ENCODE measurements at places on chromosomes 4 and X.

DNA sequence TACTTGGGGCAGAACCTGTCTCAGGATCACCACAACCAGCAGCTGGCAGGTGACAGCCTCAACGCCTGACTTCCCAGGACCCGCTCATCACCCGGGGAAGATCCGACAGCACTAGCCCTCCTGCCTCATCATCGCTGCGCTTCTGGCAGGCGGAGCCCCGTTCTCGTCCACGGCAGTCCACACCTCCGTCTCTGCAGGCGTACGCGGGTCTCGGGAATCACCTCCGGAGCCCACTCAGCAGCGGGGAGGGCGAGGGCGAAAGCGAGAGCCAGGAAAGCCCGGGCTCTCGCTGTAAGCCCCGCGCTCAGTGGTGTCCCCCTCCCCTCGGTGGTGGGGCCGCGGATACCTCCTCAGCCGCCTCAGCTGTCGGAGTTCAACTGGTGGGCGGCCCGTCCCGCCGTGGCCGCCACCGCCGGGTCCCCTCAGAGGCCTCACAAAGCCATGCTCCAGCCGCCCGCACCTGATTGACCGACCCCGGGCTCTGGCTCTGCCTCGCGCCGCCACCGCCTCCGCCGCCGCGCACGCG lies 518 bp upstream of the CNKSR2 start:
- no peak for DNase-seq

- no peak for DNase-seq
These were observed 32.6 kb downstream of the HMX1 start for GRCh38 chr4:8838961-8839431.

- DNase-seq: no peak
These were observed 58.4 kb upstream of the CBR4 start for GRCh38 chr4:169068423-169068822.

DNA sequence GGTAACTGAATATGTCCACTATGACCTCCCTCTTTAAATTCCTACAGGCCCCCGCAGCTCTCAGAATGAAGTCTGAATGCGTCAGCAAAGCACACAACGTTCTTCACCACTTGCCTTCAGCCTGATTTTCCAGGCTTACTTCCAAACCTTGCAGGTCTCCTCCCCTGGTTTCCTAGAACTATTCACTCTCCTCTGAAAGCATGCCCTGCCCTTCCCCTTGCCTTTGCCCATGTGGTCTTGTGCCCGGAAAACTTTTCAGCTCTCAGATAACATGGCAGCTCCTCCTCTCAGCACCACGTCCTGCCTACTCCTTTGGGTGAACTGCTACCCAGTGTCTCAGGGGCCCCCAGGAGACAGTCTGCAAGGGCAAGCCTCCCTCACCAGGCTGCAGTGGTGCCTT lies 268.5 kb upstream of the LDB2 start:
- DNase-seq: no peak

DNA sequence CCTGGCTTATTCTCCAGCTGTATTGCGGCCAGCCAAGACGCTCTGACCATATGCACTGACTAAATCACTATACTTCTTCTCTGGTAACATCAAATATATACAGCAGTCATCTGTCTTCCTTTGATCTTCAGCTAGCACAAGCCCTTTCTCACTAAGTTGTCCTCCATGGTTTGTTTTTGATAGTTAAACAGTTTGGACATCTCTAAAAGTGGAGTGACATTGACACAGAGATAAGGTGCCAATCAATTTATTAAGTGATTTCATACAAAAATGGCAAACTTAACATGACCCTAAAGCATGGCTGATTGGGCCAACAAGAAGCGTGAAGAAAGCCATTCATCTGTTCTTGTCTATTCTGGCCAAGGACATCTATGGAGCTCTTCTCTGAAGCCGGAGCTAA lies 334.9 kb downstream of the NKX6-1 start:
- DNase-seq: no peak

DNA sequence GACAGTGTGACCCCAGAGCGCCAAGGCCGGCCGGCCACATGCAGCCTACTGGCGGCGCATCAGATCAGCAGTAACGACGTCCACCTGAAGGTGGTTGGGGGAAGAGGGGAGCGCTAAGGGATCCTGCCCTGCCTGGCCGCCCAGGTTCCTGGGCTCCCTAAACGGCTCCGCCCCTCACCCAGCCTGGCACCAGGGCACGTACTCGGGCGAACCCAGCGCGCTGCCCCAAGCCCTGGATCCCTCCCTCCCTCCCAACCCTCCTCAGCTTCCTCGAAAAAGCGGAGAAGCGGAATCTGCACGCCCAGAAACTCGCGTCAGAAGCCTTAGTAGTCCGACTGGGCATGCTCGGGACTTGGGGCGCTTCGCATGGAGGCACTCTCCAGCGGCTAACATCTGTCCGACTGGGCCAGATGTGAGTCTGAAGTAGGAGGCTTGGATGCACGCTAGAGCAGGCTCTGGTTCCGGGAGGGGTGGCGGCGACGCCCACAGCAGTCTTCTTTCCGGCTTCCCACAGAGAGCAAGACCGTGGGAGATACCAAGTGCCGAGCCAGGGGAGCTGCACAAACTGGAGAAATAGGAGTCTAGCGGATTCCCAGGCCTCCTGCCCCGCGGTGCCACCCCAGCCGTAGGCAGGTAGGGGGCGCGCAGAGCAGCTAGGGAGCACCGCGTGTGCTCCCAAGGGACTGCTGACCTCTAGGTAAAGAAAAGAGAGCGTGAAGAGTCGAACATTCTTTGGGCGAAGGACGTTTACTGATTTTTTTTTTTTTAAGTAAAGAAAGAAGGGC lies 114.3 kb upstream of the TEX13C start:
- DNase-seq: peak; percentile 1

DNA sequence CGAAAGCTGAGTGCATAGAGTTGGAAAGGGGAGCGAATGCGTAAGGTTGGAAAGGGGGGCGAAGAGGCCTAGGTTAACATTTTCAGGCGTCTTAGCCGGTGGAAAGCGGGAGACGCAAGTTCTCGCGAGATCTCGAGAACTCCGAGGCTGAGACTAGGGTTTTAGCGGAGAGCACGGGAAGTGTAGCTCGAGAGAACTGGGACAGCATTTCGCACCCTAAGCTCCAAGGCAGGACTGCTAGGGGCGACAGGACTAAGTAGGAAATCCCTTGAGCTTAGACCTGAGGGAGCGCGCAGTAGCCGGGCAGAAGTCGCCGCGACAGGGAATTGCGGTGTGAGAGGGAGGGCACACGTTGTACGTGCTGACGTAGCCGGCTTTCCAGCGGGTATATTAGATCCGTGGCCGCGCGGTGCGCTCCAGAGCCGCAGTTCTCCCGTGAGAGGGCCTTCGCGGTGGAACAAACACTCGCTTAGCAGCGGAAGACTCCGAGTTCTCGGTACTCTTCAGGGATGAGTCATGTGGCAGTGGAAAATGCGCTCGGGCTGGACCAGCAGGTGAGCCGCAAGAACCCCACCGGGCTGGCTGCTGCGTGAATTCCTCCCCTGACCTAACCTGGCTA lies at the start of gene DDX3X:
DDX3X (plus strand) TSS at position 419 of the 619 bp plus-strand sequence; CDS start at position 510, 91 bp downstream.
- DNase-seq: peak; percentile 78

- peak; percentile 47 for DNase-seq
These were observed 832.4 kb downstream of the STIM2 start for GRCh38 chr4:27692868-27693634.

DNA sequence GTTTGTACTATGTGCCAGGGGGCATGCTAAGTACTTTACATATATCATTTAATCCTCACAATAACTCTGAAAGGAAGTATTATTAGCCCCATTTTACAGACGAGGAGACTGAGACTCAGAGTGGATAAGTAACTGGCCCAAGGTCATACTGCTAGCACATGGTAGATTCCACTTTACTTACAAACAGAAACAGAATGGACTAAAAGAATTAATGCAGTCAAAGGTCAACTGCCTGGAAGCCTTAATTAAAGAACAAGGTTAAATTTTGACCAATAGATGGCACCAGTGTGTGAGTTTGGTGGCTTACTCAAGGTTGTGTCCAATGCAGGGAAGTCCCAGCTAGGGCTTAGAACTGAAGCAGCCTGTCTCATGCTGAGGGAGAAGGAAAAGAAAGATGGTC lies 4.7 kb downstream of the RIPPLY1 start:
- DNase-seq: peak; percentile 63

GRCh38 chr4:8350841-8351461 lies 81.4 kb downstream of the HTRA3 start:
- no peak for DNase-seq

DNA sequence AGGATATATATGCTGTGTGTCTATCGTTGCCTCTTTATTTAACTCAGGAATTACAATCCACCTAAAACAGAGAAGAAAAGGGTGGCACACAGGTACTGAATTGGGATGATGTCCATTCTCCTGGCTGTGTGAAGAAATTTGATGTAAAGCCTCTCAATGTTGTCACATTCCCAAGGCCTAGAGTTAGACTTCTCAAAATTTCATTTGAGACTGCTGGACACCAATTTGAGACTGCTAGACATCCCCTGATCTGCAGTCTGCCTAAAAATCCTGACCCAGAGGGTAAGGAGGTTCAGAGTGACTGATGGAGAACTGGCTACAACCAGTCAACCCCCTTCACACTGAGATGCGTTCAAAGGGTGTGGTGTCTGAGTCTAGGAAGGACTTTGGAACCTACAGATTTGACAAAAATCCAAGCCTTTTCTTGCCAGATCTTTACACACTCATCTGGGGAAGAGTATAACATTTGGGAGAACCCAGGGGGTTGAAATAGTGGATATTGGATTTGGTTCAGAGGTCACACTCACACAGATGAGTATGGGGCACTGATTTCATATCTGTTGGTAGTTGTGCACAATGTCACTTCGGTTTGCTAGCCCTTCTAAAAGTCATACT lies 4.9 kb upstream of the PRDM8 start:
- DNase-seq: no peak

GRCh38 chr4:105845559-105845958 lies 49.7 kb upstream of the NPNT start:
- DNase-seq: no peak

GRCh38 chrX:32139476-32139875 lies 1067.6 kb upstream of the FTHL17 start:
- no peak for DNase-seq

DNA sequence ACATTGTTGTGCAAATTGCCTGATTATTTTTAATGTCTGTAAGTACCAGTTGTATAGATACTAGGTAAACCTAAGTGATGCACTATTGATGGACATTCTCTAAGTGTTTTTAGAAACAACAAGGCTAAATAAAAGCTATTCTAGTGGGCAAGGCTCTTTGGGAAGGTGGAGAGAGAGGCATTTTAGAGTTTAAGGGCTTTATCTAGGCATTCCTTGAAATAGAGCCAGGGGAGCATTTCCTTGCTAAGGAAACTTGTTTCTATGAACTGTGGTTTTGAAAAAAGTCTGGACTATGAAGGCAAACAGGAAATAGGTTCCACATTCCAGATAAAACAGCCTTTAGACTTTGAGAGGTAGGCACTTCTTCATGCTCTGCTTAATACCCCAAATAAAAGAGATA lies 23.8 kb downstream of the BMX start:
- DNase-seq: peak; percentile 79

DNA sequence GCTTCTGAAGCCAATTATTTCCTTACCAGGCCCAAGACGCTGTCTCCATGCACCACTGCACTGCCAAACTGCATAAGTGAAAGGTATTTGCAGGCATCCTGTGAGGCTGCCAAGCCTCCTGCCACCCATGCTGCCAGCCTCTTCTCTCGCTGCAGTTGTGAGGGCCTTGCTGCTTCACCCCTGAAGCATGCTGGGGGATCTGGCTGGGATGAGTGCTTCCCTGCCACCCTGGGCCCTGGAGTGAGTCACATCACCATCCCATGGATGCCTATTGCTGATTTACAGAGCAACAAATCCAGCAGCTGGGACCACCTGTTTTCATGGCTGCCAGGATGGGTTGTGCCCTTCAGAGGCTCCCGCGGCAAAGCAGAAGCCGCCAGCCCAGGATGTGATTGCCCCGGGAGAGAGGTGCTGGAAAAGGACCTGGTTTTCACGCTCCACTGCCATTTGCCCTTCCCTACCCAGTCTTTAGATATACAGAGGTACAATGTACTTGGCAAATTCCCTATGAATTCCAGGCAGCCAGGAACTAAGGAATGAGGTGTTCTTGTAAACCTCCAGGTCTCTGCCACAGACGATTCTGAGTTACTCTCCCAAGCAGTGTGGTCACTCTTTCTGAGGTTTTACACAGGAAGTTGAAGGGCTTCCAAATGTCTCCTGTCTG lies 41.5 kb upstream of the PTCHD1 start:
- DNase-seq: no peak

GRCh38 chrX:108601276-108601675 lies 135.1 kb downstream of the IRS4 start:
- no peak for DNase-seq

Data from amniotic epithelial cell (primary cell).